ENCODE measurements at places on chromosomes 5 and 9. TPM values are rescaled to one million over a fixed set of nuclear protein-coding genes. Genes with fewer than 3 reads are reported as not detected.

Gene GLDC
- 14.9 TPM for total RNA-seq

Gene PDE6A
- total RNA-seq, result 0.30 TPM

Gene CCNJL
- 11.3 TPM for total RNA-seq

Gene SHC3
- total RNA-seq, result 0.22 TPM

Gene CHSY3
- 0.36 TPM for total RNA-seq

Gene MCC
- 0.26 TPM for total RNA-seq

Data from A549 treated with dexamethasone at 1 μM for 4 hours (cell line).